Osteoblast (primary cell): ENCODE measurements at places on chromosomes 7 and 10.

GRCh38 chr7:44460325-44460724 is 30.1 kb downstream of the NUDCD3 start:
- peaks cover 20% of the 10 kb centered on the region for H3K4me1 ChIP-seq
- no peak overlapping the region for H3K27ac ChIP-seq
- DNase-seq = no peak
- H3K27me3 ChIP-seq = no peaks in the 10 kb centered on the region
- H3K36me3 ChIP-seq = no peaks in the 10 kb centered on the region

DNA sequence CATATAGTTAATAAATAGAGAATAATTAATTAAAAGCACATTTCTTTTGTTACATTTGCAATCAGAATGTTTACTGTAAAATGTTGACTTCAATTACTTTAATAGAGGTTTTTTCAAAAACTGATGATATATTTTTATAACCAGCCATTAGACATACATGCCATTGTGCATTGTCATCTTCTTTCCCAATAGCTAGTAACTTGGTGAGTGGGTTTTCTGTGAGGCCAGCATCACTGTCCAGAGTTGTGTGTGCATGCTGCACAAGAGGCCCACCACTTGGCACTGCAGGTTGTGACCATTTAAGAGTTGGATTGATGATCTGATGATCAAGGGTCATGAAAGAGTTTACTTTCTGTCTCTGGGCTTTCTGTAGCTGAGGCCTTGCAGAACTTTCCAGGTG is 46.5 kb downstream of the TFEC start:
- no peaks in the 10 kb centered on the region for H3K4me1 ChIP-seq
- H3K27me3 ChIP-seq = no peaks in the 10 kb centered on the region
- no peak overlapping the region for H3K27ac ChIP-seq
- no peaks in the 10 kb centered on the region for H3K36me3 ChIP-seq
- DNase-seq = no peak

DNA sequence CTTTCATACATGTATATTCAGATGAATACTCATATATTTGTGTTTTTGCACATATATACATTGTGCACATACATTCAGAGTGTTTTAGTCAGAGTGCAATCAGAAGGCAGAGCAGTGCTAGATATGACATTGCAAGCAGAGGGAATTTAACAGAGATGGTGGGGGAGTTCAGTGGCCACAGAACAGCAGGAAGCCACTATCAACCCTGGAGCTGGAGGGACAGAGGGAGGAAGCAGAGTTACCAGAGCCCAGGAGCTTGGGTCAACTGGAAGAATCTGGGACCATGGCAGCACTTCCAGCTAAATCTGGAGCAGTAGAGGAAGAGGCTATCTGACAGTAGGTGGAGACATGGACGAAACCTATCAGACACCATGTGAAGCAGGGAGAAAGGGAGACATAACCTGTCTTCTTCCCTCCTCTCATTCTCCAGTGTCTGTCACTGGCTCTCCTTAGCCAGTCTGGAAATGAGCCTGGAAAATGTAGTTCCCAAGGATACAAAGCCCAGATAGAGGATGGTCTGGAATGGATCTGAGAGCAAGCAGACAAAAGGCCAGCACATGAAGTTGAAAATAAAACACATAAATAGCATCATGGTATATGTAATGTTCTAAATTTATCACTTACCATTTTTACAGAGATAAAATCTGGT is 33.6 kb upstream of the HERPUD2 start:
- peaks cover 2% of the 10 kb centered on the region for H3K4me1 ChIP-seq
- no peak overlapping the region for H3K27ac ChIP-seq
- no peaks in the 10 kb centered on the region for H3K36me3 ChIP-seq
- no peak overlapping the region for H3K4me3 ChIP-seq
- DNase-seq = peak; percentile 4

- H3K36me3 ChIP-seq = no peaks in the 10 kb centered on the region
- no peak overlapping the region for H3K4me3 ChIP-seq
- no peaks in the 10 kb centered on the region for H3K4me1 ChIP-seq
- H3K27ac ChIP-seq = no peak overlapping the region
These were observed 384.4 kb downstream of the TNS3 start for GRCh38 chr7:47197486-47197885.

DNA sequence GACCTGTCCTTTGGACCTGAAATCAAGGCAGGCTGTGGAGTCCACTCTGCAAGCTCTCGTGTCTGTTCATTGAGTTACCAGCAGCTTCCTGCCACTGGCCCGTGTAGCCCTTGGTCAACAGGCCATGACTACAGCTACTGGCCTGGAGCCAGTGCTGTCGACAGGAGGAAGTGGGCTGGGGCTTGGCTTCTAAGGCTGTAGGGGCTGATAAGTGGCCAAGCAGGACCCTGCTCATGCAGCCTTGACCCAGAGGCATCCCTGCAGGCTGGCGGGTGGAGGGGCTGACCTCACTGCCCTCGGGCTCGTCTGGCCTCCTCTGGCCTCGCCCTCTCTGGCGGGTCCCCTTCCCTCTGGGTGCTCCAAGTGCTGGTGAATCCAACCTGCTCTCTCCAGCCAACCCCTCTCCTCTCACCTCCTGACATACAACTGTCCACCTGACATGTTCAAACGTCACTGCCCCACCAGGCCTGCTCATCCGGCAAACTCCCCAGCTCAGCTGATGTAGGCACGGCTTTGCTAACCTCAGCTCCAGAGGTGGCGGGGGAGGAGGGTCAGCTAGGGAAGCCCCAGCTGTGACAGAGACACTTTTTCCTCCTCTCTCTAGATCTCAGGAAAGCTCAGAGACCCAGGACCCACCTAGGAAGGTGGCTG is 188.6 kb upstream of the LYZL2 start:
- DNase-seq = peak; percentile 73
- H3K4me1 ChIP-seq = peaks cover 40% of the 10 kb centered on the region
- H3K4me3 ChIP-seq = no peak overlapping the region
- H3K27ac ChIP-seq = no peak overlapping the region

GRCh38 chr7:92158660-92159575 is 20.0 kb downstream of the LRRD1 start:
- DNase-seq = peak; percentile 82
- H3K27ac ChIP-seq = peak overlapping the region; percentile 33
- H3K4me1 ChIP-seq = peaks cover 28% of the 10 kb centered on the region
- no peaks in the 10 kb centered on the region for H3K27me3 ChIP-seq
- no peaks in the 10 kb centered on the region for H3K36me3 ChIP-seq

GRCh38 chr7:90692947-90693346 is 96.8 kb downstream of the CDK14 start:
- no peaks in the 10 kb centered on the region for H3K36me3 ChIP-seq
- no peak overlapping the region for H3K4me3 ChIP-seq
- no peak overlapping the region for H3K27ac ChIP-seq
- no peak for DNase-seq
- no peaks in the 10 kb centered on the region for H3K27me3 ChIP-seq
- peaks cover 5% of the 10 kb centered on the region for H3K4me1 ChIP-seq

GRCh38 chr7:114790521-114790920 is 131.4 kb upstream of the MDFIC start:
- no peak overlapping the region for H3K27ac ChIP-seq
- H3K36me3 ChIP-seq = no peaks in the 10 kb centered on the region
- no peak for DNase-seq
- peaks cover 25% of the 10 kb centered on the region for H3K4me1 ChIP-seq
- no peaks in the 10 kb centered on the region for H3K27me3 ChIP-seq
- H3K4me3 ChIP-seq = no peak overlapping the region

DNA sequence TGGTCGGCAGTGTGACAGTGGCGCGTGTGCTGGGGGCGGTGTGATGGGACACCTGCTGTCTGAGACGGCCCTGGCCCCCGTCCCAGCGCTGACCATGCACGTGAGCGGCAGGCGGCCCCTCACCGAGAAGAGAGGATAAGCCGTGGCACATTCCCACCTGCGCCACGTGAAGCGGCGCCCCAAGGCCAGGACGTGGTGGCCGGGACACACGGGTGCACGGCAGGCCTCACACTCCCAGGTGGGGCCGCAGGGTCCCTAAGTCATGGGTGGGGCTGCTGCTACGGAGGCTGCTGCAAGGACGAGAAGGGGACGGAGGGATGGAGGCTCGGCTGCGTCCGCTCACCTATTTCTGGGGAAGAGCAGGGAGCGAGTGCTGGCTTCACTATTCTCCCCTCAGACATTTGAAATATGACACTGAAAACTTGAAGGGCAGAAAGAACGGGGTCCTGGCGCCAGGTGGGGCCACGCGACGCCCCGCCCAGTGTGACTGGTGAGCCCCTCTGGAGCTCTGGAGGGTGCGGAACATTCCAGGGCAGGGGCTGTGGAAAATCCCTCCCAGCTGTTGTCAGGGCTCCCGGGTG is 7.5 kb downstream of the CYP2W1 start:
- no peaks in the 10 kb centered on the region for H3K4me1 ChIP-seq
- no peaks in the 10 kb centered on the region for H3K36me3 ChIP-seq
- H3K27ac ChIP-seq = no peak overlapping the region

GRCh38 chr7:145398758-145399157 is 562.9 kb upstream of the TPK1 start:
- H3K4me1 ChIP-seq = no peaks in the 10 kb centered on the region
- H3K4me3 ChIP-seq = no peak overlapping the region
- no peaks in the 10 kb centered on the region for H3K36me3 ChIP-seq

DNA sequence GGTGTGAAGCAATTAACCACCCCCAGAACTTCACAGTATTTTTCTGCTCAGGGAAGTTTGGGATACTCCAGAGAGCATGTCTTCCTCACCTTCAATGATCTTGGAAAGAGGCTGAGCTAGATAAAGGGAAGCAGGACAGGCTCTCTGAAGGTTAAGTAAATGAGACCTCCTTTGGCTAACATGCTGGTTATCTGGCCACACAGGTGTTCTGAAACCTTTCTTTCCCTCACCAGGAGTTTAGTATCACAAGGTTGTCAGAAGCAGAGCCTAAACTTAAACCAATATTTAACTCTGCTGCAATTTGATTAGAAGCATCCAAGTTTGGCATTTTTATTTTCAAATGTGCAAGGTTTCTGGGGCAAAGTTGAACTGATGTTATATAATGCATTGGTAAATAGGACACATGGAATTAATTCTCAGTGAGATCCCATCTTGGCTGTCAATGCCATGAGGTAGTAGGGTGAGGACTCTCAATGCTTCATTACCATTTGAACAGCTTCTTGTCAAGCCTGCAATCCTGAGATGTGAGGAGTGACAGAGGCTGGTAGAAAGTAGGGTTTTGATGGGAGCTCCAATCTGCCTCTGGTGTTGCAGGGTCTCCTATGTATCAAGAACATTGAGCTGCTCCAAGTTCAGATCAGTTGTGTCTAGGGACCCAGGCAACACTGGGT is 3.6 kb upstream of the PNLIP start:
- no peaks in the 10 kb centered on the region for H3K27me3 ChIP-seq
- H3K36me3 ChIP-seq = no peaks in the 10 kb centered on the region
- DNase-seq = no peak
- H3K4me1 ChIP-seq = no peaks in the 10 kb centered on the region

- no peak overlapping the region for H3K27ac ChIP-seq
- H3K36me3 ChIP-seq = no peaks in the 10 kb centered on the region
- no peak overlapping the region for H3K4me3 ChIP-seq
- peaks cover 11% of the 10 kb centered on the region for H3K27me3 ChIP-seq
These were observed 82.9 kb upstream of the ANLN start for GRCh38 chr7:36306722-36307121.

DNA sequence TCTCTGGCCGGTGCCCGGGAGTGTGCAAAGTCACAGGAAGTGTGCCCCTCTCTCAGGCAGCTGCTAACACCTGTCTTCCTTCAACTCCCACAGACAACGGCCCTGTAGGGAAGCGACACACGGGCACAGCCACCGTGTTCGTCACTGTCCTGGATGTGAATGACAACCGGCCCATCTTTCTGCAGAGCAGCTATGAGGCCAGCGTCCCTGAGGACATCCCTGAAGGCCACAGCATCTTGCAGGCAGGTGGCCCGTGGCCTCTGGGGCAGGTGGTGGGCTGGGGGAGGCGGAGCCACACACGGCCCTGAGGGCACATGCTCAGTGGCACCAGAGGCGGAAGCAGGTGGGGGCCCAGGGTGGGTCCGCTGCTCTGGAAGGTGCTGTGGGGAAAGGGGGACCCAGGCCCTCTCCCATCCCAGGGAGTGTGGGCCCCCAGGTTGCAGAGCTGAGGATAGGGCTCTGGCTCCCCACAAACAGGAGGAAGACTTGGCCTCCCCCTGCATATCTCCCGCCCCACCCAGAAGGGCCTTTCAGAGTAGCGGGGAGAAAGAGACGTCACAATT is 6.9 kb downstream of the C10orf105 start:
- H3K4me3 ChIP-seq = no peak overlapping the region
- peaks cover 22% of the 10 kb centered on the region for H3K4me1 ChIP-seq
- no peaks in the 10 kb centered on the region for H3K36me3 ChIP-seq
- H3K27me3 ChIP-seq = no peaks in the 10 kb centered on the region

- peaks cover 30% of the 10 kb centered on the region for H3K27me3 ChIP-seq
- H3K4me3 ChIP-seq = no peak overlapping the region
- peak; percentile 59 for DNase-seq
- H3K36me3 ChIP-seq = no peaks in the 10 kb centered on the region
These were observed 114.0 kb downstream of the PDGFA start for GRCh38 chr7:405489-406211.

GRCh38 chr10:13686331-13686752 is 99.6 kb downstream of the PRPF18 start:
- no peaks in the 10 kb centered on the region for H3K27me3 ChIP-seq
- H3K4me1 ChIP-seq = peaks cover 32% of the 10 kb centered on the region
- H3K27ac ChIP-seq = peak overlapping the region; percentile 97
- H3K36me3 ChIP-seq = peaks cover 43% of the 10 kb centered on the region
- no peak for DNase-seq
- H3K4me3 ChIP-seq = no peak overlapping the region

DNA sequence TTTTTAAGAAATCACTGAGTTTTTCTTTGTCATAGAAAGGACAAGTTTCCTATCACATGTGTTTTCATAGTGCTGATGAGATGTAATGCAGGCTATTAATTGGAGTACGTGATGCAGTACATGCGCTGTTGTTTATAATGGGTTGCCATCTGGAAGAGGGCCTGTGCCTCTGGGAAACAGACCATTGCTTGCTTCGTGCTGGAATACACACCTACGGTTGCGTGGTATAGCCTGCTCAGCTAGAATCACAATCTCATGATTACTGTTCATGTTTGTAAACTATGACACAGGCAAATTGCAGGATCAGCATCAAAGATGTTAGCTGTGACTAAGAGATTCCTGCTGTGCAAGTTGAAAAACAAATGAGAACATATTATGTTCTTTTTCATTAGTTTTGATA is 107.2 kb upstream of the STEAP1B start:
- peaks cover 41% of the 10 kb centered on the region for H3K4me1 ChIP-seq
- H3K36me3 ChIP-seq = no peaks in the 10 kb centered on the region
- H3K27me3 ChIP-seq = no peaks in the 10 kb centered on the region
- H3K27ac ChIP-seq = no peak overlapping the region
- H3K4me3 ChIP-seq = no peak overlapping the region

DNA sequence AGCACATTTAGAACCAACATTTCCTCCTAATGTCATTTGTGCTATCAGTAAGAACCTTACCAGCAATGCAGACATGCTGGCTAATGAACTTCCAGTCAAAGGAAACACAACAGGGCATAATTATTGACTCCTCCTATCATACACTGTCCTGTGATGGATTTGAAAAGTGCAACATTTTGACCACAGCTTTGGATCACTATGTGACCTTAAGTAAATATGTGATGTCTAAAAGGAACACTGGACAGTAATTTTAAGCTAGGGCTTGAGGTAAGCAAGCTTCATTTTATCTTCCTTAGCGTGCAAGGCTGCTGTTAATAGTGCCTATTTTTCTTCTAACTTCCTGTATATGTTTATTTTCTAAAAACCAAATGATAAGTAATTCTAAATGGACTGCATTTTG is 240.6 kb upstream of the HGF start:
- no peaks in the 10 kb centered on the region for H3K4me1 ChIP-seq
- no peak overlapping the region for H3K27ac ChIP-seq
- no peaks in the 10 kb centered on the region for H3K27me3 ChIP-seq
- peaks cover 41% of the 10 kb centered on the region for H3K36me3 ChIP-seq
- no peak overlapping the region for H3K4me3 ChIP-seq

GRCh38 chr7:131895541-131896164 is 339.2 kb upstream of the PODXL start:
- no peaks in the 10 kb centered on the region for H3K27me3 ChIP-seq
- H3K36me3 ChIP-seq = no peaks in the 10 kb centered on the region
- peaks cover 38% of the 10 kb centered on the region for H3K4me1 ChIP-seq
- peak; percentile 76 for DNase-seq
- H3K4me3 ChIP-seq = no peak overlapping the region
